CD4-positive, alpha-beta T cell (primary cell): ENCODE measurements at places on chromosomes 1 and 21.

DNA sequence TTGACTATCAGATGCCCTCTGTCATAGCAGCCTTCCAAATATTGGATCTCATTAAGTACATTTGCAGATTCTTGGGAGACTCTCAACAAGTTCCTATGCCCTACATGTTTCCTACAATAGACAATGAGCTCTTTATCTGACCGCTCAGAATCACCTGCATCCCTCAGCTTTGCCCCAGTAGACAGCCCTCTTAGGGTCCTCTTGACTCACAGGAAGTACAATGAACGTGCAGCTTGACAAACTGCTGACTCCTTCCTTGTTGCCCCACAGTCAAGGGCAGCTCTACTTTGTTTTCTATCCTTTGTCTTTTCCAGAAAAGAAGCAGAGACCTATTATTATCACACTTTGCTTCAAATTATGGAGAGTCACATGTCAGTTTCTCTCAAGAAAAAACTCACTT lies 27.6 kb downstream of the SLC44A5 start:
- no peak for DNase-seq

DNA sequence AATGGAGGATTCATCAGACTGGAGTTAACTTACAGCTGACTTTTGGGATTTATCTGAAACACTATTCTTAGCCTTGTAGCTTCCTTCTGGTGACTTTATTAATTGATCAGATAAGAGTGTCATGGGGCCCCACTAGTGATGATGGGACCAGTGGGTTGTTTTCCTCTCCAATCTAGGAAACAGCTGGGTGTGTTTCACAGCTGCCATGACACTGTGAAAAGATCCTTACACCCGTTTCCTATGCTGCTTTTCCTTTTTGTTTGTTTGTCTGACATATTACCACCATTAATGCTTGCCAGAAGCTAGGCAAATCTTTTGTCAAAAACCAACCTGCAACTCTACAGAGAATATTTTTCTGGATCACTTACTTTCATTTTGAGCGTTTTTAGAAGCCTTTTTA lies 86.2 kb downstream of the ZBTB18 start:
- no peak for DNase-seq

- no peak for DNase-seq
Measured at GRCh38 chr1:12618661-12618964, 603 bp upstream of the DHRS3 start.

DNA sequence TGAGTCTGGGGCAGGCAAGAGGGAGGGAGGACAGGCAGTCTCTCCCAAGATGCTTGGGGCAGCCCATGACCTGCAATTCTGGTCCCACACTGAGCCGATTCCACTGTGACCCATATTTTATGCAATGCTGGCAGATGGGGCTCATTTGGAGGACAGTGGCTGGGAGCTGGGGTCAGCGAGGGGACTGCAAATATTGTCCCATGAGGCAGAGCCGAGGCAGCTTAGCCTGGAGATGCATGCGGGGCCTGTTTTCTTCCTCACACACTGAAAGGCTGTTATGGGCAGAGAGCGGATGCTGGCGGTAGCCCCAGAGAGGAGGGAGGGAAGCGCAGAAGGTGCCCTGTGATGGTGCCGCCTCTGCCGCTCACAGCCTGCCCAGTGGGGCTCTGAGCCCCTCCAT lies 128.5 kb upstream of the POU3F1 start:
- DNase-seq = no peak

GRCh38 chr1:160546942-160547341 lies 23.9 kb upstream of the SLAMF6 start:
- DNase-seq = no peak

- no peak for DNase-seq
Measured at GRCh38 chr21:36639769-36640168, 59.1 kb upstream of the SIM2 start.

GRCh38 chr1:231138236-231138635 lies 23.6 kb upstream of the TRIM67 start:
- DNase-seq = no peak

DNA sequence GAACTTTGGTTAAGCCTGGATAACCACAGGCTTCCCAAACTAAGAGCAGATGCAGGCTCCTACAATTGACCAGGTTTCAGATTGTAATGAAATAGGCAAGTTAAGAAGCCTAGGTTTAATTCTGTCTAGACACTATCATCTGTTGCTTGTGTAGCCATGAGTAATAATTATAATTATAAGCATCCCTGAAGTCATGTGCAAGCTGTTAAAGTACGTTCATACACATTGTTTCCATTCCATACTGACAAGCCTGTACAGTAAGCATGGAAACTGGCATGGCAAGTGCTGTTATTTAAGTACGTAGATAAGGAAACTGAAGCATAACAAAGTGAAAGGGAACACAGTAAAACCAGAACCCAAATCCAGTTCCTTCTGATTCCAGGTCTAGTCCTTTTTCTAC lies 557.2 kb upstream of the BEND5 start:
- no peak for DNase-seq

DNA sequence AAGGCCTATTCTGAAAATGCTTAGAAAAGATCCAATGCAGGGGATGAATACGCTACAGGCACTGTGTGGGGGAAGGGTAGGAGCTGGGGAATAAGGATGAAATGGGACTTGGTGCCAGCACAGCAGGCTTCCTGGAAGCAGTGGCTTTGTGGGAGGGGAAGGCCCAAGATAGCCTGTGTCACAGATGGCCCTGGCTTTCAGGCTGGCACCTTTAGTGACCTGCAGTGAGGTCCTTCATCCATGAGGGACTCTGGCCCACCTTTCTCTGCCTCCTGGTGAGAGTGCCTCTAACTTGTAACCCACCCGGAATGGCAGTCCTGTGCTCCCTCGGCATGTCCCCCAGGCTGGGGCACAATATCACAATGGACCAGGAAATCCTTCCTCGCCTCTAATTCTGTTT lies 919 bp downstream of the CHI3L1 start:
- DNase-seq = no peak

DNA sequence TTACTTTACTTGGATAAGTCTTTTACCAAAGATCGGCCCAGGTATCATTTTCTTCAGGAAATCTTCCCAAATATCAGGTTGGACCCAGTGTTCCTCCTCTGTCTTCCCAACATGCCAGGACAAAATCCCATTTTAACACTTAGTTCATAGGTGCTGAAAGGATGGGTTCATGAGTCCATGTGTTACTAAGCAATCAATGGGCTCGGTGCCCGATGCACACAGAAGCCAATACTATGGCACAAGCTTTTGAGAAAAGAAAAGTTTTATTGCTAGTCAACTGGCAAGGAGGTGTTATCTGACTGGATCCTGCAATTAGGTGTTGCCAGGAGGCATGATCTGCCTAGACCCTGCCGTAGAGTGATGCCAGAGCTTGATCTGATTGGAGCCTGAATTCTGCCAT lies 133.3 kb upstream of the SLC44A3 start:
- DNase-seq = no peak

- DNase-seq = no peak
Measured at GRCh38 chr21:26709090-26709489, 136.0 kb upstream of the CYYR1 start.
